Tibial artery (tissue), 4 donors: ENCODE measurements at places on chromosomes 12 and 14.

- DNase-seq = no peak
- H3K27me3 ChIP-seq = no peaks in the 10 kb centered on the region
- H3K27ac ChIP-seq = no peak overlapping the region
- no peaks in the 10 kb centered on the region for H3K4me1 ChIP-seq
- no peak overlapping the region for H3K4me3 ChIP-seq
- no peaks in the 10 kb centered on the region for H3K36me3 ChIP-seq
Measured at GRCh38 chr14:98685725-98686124, 586.3 kb downstream of the BCL11B start.

DNA sequence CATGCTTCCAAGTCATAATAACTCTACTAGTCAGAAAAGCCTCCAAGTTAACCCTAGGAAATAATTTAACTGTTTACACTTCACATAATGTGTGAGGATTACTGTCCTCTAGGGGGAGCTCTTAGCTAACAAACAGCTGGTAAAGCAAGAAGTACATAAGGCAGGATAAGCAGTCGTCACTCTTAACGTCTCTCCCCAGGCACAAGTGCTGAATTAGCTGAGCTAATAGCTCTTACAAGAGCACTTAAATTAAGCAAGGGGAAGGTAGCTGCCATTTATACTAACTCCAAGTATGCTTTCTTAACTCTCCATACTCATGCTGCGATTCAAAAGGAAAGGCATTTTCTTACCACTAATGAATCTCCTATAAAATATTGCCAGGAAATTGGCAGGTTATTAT, 79.3 kb upstream of the TSPAN11 start:
- DNase-seq = no peak
- H3K27ac ChIP-seq = no peak overlapping the region
- H3K27me3 ChIP-seq = peaks cover 16% of the 10 kb centered on the region
- H3K4me3 ChIP-seq = no peak overlapping the region
- H3K36me3 ChIP-seq = no peaks in the 10 kb centered on the region
- no peaks in the 10 kb centered on the region for H3K4me1 ChIP-seq

- no peaks in the 10 kb centered on the region for H3K4me1 ChIP-seq
- no peak for DNase-seq
- peak overlapping the region; percentile 97 for H3K27ac ChIP-seq
- H3K27me3 ChIP-seq = no peaks in the 10 kb centered on the region
- H3K36me3 ChIP-seq = no peaks in the 10 kb centered on the region
Measured at GRCh38 chr12:15883536-15883935, 1.3 kb downstream of the STRAP start.

GRCh38 chr14:91889477-91890211, 22.3 kb upstream of the TC2N start:
- no peaks in the 10 kb centered on the region for H3K4me1 ChIP-seq
- no peaks in the 10 kb centered on the region for H3K27me3 ChIP-seq
- H3K36me3 ChIP-seq = peaks cover 10% of the 10 kb centered on the region

DNA sequence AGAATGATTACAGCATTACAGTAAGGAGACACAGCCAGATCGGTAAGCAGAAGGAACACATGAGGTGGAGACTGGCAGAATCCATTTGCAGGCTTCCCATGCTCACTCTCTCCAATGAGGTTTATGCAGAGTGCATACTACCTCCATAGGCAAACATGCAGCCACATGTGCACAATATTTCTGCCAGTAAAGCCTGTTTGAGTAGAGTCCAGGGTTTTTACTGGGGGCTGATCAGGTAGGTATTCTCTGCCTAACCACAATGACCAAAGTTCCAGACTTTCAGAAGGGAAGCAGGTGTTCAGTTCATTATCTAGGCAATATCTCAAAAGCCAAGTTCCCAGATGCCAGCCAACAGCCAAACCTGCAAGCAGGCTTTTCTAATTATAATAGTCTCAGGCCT, 31.1 kb downstream of the INTS13 start:
- no peaks in the 10 kb centered on the region for H3K27me3 ChIP-seq
- DNase-seq = no peak
- no peak overlapping the region for H3K27ac ChIP-seq
- no peaks in the 10 kb centered on the region for H3K4me1 ChIP-seq

DNA sequence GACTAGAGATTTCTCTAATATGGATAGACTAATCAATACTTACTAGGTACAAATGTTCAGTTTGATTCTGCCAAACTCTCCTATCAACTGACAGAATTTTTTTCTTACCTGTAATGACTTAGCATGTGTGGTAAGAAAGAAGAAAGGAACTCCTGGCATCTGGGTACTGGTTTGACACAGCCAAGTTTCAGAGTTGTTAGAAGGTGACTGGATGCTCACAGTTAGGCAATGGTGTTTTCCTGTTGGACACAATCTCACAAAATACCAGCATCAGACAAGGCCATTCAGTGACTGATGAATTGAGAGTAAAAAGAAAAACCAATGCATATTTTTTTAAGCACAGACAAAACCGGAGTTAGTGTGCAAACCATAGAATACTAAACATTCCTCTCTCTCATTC, 4.2 kb downstream of the MUCL1 start:
- H3K4me3 ChIP-seq = no peak overlapping the region
- H3K4me1 ChIP-seq = no peaks in the 10 kb centered on the region
- H3K36me3 ChIP-seq = no peaks in the 10 kb centered on the region
- DNase-seq = no peak
- H3K27ac ChIP-seq = no peak overlapping the region

DNA sequence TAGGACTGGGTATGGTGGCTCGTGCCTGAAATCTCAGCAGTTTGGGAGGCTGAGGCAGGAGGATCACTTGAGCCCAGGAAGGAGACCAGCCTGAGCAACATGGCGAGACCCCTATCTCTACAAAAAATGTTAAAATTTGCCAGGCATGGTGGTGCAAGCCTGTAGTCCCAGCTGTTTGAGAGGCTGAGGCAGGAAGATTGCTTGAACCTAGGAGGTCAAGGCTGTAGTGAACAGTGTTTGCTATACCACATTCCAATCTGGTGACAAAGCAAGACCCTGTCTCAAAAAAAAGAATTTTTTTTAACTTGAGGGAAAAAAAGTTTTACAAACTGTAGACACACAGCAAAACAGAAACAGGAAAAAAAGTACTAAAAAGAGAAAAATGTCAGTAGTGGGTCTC, 2.3 kb upstream of the MAP3K9 start:
- no peaks in the 10 kb centered on the region for H3K27me3 ChIP-seq
- no peak overlapping the region for H3K27ac ChIP-seq
- H3K4me1 ChIP-seq = peaks cover 11% of the 10 kb centered on the region
- no peak overlapping the region for H3K4me3 ChIP-seq

DNA sequence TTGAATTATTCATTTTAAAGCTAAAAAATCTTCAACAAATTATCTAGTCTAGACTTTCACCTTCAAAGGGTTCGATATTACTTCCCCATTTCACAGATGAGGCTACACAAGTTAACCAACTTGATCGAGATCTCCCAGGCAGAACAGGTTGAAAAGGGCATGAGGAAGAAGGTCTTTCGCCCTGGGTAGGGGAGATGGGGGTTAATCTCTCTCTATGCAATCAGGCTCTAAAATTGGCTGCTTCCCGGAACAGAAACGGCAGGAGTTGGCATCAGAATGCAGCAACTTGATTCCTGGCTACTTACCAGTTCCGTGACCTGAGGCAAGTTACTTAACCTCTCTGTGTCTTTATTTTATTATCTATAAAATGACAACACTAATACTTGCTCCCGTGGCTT, 2.4 kb upstream of the CISTR start:
- peaks cover 27% of the 10 kb centered on the region for H3K4me1 ChIP-seq
- H3K27me3 ChIP-seq = no peaks in the 10 kb centered on the region

- H3K4me3 ChIP-seq = no peak overlapping the region
- H3K27ac ChIP-seq = no peak overlapping the region
- no peaks in the 10 kb centered on the region for H3K27me3 ChIP-seq
- peaks cover 10% of the 10 kb centered on the region for H3K4me1 ChIP-seq
- H3K36me3 ChIP-seq = peaks cover 16% of the 10 kb centered on the region
Measured at GRCh38 chr14:57274551-57274950, 5.8 kb downstream of the AP5M1 start.

- H3K4me3 ChIP-seq = no peak overlapping the region
- no peaks in the 10 kb centered on the region for H3K27me3 ChIP-seq
- H3K36me3 ChIP-seq = no peaks in the 10 kb centered on the region
- H3K27ac ChIP-seq = no peak overlapping the region
Measured at GRCh38 chr12:58695263-58695662, 225.0 kb downstream of the LRIG3 start.

DNA sequence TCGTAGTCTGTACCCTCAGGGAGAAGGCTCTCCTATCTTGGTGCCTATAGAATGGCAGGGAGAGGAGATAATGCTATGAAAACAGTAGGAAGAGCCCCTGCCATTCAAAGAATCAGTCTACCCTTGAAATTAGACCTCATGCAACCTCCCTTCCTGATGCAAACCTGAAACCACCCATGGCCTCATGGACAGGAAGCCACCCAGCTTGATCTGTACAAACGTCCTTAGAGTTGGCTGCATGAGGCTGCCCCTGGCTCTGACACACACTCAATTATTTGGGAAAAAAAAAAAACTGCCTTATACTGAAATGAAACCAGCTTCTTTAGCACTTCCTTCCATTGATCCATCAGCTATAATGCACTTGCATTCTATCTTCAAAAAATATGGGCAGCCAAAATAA, 116.6 kb upstream of the BCL2L14 start:
- no peaks in the 10 kb centered on the region for H3K36me3 ChIP-seq
- DNase-seq = no peak
- no peaks in the 10 kb centered on the region for H3K4me1 ChIP-seq
- no peak overlapping the region for H3K4me3 ChIP-seq

DNA sequence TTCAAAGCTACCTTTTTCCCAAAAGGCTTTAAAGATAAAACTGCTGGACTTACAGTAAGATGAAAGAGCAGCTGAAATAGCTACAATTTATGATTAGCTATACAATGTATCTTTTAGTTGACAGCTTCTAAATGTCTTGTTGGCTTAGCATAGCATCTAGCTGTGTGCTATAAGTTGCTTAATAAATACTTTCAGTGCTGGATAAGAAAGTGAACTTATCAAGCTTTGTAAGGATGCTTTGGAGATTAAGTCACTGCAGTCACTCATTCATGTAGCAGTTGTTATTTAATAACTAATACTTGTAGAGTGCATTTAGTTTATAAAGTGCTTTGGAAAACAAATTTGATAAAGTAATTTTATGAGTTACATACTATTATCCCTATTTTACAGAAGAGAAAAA, 14.6 kb downstream of the CFAP54 start:
- no peak for DNase-seq
- H3K4me3 ChIP-seq = no peak overlapping the region
- H3K36me3 ChIP-seq = no peaks in the 10 kb centered on the region

GRCh38 chr12:29599381-29599780, 101.9 kb upstream of the OVCH1 start:
- no peak overlapping the region for H3K27ac ChIP-seq
- DNase-seq = no peak
- no peaks in the 10 kb centered on the region for H3K4me1 ChIP-seq
- H3K4me3 ChIP-seq = no peak overlapping the region
- H3K27me3 ChIP-seq = no peaks in the 10 kb centered on the region

DNA sequence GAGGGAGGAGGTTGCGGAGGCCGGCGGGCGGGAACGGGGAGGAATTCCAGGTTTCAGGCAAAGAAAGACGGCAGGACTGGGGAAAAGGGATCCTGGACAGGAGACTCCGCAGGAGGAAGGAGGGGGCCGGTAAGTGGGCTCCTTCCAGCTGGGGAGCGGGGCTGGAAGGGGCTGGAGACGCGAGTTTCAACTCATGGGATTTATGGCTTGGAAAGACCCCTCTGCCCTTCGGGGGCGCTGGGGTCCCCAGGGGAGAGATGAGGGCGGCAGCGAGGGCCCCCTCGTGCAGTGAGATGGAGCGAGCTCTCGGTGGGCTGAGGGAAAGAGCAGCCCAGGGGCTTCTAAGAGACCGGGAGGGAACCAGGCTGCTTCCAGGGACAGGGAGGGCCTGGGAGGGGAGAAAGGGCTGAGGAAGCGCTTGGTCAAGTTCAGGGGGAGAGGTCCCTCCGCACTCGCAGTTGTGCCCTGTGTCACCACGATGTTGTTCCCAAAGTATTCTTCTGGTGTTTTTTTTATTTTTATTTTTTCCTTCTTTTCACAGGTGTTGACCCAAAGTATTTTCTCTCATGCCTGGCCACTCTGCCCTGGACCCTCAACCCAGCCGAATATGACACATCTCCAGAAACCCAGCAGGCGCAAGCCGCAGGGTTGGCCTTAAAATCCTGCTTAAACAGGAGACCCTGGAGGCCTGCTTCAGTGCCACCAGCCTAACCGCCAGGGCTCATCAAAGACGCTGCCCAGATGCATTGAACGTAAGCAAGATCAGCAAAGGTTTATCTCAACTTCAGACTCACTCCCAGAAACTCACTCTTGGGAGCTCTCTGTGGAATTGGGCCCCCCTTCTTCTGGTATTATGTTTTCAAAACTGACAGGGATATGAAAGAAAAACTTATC, 16.1 kb downstream of the TNFAIP2 start:
- peaks cover 17% of the 10 kb centered on the region for H3K36me3 ChIP-seq
- no peak for DNase-seq
- H3K27ac ChIP-seq = no peak overlapping the region

DNA sequence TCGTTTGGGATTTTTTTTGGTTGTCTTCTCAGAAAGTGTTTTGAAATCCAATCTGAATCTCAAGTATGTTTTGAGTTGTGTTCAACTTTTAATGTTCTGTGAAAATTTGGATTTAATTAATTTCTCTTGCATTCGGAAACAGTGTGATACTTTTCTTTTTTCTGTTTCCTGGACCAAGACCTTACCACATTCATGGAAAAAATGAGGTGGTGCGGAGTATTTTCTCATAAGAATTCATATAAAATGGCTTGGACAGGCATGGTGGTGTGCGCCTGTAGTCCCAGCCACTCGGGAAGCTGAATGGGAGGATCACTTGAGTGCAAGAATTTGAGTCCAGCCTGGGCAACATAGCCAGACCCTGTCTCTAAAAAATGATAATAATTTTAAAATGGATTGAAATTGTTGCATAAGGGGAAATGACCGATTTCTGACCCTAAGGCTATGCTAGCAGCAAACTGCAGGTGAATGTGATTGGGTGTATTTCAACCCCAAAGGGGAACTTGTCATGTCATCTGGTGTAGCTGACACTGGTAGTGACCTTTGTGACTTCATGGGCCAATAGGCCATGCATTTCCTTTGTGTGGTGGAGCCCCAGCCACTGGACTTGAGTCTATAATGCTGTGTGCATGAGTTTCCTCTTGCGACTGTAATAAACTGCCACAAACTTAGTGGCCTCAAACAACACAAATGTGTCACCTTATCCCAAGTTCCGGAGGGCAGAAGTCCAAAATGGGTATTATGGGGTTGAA, 123.5 kb upstream of the RFLNA start:
- DNase-seq = no peak
- no peaks in the 10 kb centered on the region for H3K36me3 ChIP-seq
- no peaks in the 10 kb centered on the region for H3K4me1 ChIP-seq
- no peak overlapping the region for H3K4me3 ChIP-seq
